NCI-H1930 (cell line): ENCODE measurements at places on chromosomes 4 and X.
A peak's percentile ranks its signal among the peaks of the same experiment; 100 is the strongest.

DNA sequence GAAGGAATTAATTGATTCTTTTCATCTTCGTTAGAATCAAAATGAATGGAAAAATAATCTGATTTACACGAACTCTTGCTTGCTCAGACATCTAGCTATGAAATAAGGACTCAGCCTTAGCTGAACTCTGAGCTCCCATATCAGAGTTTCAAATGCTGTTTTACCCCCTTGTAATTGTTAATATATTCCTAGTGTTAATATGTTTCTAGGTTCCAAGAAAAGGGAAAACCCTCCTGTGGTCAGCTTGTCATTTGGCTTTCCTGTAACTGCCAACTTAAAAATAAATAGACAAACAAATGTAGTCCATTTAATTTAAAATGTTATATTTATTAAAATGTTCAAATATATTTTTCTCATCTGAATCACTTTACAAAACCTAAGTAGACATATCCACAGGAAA lies 432.1 kb downstream of the ARHGAP24 start:
- no peak for DNase-seq

- DNase-seq: no peak
Observed at GRCh38 chr4:109671350-109671749, 31.9 kb downstream of the CASP6 start.

DNA sequence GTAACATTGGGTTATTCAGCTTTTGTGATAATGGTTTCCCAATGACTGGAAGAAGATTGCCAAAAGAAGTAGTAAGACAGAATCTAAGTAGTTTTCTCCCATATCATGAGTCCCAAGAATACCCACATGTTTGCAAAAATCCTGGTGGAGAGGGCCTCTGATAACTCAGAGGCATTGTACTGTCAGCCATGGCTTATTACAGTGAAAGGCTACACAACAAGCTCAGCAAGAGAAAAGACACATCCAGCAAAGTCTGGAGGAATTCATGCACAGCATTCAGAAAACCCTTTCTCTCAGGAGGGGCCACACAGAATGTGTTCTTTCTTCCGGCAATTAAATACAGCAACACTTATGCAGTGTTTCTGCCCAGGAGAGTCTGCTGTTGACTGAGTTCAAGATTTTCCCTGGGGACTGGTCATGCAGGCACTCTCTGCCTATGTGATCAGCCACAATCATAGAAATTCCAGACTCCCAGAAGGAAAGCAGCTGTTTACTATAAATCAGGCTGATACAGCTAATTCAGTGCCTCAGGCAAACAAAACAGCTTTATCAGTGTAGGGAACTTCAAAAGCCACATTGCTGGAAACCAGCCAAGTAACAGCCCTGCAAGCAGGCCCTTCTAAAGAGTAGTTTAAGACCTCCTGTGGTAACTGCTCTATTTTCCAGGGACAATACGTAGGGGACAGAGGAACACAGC lies 937.1 kb downstream of the CCSER1 start:
- peak; percentile 66 for DNase-seq

- no peak for DNase-seq
Observed at GRCh38 chrX:68175562-68175961, 257.7 kb downstream of the OPHN1 start.

DNA sequence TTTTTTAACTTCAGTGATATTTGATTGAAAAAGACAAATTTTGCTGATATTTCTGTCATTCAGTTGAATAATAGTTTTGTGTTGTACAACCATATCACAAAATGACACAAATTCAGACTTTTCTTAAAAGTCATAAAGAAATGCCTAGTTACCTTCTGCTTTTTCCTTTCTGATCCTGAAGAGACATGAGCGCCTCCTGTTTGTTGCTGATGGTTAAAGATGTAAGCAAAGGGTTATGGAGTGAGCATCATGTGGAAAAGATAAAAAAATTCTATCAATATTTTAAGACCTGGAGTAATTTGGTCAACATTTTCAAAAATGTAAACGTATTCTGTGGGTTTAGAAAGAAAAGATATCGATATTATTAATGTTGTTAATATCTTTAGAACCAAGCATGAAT lies 669.9 kb upstream of the NR3C2 start:
- no peak for DNase-seq

DNA sequence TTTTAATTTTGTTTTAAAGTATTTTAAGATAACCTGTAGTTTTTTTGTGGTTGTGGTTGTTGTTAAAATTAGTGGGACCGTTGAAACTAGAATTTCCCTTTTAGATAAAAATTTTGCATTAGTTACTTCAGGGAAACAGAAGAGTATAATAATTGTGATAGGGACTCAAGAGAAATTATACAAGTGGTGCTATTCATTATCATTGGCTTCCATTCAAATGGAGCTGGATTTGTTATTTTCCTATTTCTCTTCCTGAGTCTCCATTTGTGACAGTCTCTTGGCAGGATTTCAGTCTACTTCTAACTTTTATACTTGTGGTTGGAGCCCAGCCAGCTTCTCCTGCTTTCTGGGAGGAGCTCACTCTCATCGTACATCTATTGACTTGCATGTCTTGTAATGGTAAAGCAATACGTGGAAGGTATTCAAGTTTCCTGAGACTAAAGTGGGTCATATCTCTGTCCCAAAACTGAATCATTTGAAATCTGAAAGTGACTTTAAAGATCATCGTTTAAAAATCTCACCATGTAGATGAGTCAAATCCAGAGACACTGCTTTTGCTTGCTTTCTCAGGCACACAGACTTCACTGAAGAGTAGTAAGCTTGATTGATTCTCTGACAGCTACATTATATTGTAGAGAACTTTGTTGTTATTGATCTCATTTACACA lies 155.8 kb downstream of the RPA4 start:
- no peak for DNase-seq

DNA sequence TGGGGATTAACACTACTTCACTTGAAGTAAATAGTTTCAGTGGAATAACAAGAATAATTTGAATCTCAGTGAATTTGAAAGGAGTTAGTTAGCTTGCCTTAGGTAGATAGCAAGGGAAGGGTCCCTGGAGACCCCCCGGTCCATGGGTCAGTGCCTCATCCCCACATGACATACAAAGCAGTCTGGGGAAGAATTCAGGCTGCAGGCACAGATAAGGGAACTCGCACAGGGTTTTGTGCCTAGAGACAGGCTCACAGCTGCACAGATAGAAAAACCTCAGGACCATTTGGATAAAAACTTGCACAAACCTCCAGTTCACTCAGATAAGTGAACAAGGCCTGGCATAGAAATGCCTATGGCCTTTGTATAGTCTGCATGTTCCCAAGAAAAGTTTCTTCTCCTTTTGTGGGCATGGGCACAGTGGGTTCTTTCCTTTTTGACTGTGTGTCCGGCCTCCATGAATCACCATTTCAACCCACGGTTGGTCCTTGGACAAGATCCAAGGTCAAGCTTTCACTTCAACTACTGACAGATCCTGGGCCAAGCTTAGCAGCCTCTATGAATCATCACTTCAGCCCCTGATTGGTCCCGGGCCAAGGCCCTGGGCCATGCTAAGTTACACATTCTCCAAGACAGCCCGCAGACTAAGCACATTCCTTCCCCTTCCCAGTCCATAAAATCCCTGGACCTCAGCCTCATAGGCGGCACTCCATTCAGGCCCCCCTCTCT lies 108.3 kb upstream of the KLHL4 start:
- DNase-seq: no peak

DNA sequence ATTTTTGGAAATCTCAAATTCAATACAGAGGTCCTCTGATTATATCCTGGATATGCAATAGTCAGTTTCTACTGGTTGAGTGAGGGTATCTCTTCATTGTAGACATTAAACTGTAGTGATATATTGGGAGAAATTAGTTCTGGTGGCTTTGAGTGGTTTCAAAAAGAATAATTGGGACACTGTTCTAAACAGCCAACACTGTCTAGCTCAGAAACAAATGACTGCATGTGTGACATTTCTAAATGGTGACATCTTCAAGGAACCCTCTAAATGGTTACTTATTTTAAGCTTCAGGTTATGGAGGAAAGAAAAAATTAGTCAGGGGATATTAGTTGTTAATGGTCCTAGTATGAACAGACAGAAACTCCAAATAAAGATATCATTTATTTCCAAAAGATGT lies 186.2 kb downstream of the LARP7 start:
- DNase-seq: no peak

DNA sequence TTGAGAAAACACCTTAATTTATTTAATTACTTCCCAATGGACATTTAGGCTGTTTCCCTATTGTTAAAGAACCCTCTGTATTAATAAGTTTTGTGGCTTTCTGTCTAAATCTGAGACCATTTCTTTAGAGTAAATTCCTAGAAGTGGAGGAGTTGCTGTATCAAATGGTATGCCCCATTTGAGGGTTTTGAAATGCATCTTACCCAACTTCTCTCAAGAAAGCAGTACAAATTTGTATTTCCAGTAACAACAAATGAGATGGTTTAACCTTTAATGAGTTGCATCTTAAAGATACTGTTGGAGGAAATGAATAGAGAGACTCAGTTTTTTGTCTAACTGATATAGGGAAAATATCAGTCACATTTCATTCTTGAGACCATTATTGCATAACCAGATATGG lies 70.5 kb upstream of the CBLL2 start:
- DNase-seq: no peak

DNA sequence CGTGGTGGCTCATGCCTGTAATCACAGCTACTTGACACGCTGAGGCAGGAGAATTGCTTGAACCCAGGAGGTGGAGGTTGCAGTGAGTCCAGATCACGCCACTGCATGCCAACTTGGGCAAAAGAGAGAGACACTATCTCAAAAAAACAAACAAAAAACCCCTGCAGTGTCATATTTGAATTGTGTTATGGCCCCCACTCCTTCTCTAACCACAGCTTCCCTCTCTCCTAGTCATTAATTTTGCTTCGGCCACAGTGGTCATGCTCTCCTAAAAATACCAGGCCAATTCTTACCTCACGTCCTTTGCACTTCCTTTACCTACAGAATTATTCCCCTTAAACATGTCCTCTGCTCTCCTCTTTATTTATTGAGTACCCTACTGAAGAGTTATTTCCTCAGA lies 206.1 kb downstream of the PPP3CA start:
- DNase-seq: no peak

GRCh38 chr4:128333309-128334018 lies 45.9 kb upstream of the PGRMC2 start:
- no peak for DNase-seq

- DNase-seq: no peak
Observed at GRCh38 chrX:20212486-20213089, 54.1 kb downstream of the RPS6KA3 start.

DNA sequence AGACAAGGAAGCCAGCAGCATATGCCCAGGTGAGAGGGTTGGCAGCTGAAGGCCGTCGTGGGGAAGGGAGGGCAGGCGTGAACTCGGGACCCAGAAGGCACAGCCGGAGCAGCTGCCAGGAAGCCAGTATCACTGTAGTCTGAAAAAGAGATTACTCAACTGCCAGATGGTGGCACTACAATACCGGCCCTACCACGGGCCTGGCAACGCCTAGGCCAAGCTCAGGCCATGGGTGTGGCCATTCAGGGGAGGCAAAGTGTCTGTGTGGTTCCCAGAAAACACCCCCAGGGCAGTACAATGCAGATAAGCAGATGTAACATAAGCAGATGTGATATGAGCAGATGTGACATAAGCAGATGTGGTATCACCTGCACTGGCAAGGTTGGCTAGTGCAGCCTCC lies 236.0 kb downstream of the AFAP1 start:
- DNase-seq: no peak

DNA sequence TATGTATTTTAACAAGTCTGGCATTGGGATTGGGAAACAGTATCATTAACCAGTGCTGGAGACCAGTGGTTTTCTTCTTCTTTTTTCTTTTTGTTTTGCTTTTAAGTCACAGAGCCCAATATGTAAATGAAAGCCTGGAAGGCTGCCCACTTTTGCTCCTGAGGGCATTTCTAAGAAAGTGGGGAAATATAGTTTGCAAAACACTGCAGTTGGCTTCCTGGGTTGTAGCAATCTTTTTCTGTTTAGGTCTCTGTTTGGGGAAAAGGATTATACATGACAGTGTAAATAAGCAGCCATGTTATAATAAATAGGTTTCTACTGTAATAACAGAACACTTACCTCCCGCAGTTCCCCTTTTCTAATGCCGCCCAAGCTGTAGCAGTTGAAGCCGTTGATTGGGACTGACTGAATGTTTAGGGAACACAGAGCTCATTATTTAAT lies 105.5 kb downstream of the TMEM164 start:
- DNase-seq: no peak

GRCh38 chrX:150767045-150767395 lies 73.8 kb downstream of the MTMR1 start:
- no peak for DNase-seq

DNA sequence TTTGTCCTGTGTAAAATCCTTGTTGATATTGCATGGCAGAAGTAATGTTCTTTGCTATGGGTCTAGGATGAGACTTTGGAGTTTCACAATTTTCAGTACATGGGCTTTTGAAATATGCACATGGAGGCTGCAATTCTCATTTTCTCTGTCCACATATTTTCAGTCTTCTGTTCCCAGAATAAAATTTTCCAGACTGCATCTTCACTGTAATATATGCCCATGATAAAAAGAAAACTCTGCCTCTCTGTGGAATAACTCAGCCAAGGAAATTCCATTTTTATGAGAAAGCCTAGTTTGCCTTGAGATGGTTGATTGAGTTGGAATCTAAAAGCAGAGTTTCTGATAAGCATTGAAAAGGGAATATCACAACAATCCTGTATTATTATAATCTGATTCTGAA lies 601.4 kb upstream of the AADAT start:
- DNase-seq: no peak

DNA sequence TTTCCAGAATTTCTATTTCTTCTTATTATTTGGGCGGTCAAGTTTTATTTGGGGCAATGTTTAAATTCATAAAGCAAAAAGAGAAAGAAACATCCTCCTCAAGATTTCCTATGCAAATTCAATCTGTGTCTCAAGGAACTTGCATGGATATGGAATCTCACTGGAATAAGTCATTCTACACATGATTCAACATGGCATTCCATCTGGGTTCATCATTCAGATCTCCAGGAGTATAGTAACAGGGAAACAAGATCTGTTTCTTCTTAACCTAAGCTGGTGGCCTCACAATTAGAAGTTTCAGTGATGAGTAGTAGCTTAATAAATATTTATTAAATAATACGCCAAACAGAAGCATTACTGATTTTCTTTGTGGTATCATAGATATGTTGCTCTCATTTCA lies 19.8 kb downstream of the KLHL34 start:
- no peak for DNase-seq

DNA sequence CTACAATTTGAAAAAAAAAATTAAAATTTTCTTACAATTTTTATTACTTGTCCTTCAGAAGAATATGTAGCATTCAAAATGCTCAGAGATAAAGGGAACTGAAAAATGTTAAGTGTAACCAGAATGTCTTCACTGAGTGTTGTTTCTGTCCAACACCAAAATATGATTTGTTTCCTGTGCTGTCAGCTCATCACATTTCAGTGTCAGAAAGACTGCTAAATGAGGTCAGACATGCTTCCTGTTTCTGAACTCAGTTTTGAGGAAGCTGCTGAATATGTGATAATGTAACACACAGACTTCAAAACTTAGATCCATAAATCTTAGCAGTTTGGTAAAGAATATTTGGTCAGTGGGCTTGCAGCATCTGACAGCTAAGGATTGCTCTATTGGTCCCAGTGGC lies 1849.7 kb downstream of the PCDH7 start:
- no peak for DNase-seq

- no peak for DNase-seq
Observed at GRCh38 chr4:17662694-17663093, 48.3 kb downstream of the MED28 start.
